NCI-H1417 treated with DMSO at 0.1 percent for 48 hours (cell line): ENCODE measurements at places on chromosomes 5 and 9.

GRCh38 chr5:83955916-83956315 lies 235.3 kb upstream of the HAPLN1 start:
- no peak for DNase-seq

GRCh38 chr5:172540099-172540870 lies 86.0 kb upstream of the SH3PXD2B start:
- no peak for DNase-seq

- DNase-seq: no peak
Observed at GRCh38 chr5:143749581-143750205, 62.3 kb upstream of the HMHB1 start.

- no peak for DNase-seq
Observed at GRCh38 chr5:158889007-158889406, 210.7 kb downstream of the EBF1 start.

DNA sequence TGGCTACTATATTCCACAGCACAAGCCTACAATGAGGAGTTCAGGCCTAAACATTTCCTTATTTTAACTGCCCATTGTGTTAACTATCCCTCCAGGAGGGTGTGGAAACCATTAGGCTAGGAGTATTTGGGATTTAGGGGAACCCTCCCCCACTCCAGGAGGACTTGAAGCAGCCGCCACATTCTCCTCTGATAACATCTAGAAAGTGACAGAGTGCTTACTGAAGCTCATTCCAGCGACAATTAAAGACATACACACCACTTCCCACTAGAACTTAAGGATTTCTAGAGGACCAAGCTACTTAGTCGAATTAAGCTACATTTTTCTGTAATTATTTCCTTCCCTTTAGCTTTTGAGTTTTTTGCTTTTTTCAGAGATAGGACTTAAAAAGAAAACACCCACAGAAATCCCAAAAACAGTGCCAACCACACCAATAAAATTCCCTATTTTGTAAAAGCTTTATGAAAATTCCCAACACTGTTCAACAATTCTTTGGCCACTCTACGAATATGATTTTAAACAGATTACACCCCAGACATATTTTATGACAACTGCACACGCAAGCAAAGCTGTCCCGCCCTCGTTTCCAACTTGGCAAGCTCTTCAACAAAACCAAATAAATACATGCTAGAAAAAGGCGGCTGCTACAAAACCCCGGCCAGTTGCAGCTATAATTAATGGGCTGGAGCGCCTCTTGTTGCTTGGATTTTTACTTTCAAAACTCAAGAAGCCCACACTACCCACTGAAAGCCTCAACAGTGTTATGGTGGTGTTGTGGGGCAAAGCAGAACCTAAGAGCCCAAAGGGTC lies 4.5 kb downstream of the ROR2 start:
- no peak for DNase-seq

DNA sequence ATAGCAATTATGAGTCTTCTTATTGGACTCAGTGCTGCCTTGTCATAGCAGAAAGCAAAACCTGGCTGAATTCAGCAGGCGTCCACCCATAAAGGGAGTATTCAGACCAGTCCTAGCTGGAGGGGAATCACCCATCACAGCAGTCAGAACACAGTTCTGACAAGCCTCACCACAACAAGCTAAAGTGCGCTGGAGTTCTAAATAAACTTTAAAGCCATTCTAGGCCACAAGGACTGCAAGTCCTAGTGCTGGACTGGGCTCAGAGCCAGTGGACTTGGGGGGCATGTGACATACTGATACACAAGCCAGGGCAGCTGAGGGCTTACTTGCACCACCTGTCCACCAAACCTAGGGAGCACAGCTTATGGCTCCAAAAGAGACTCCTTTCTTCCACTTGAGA lies 115.3 kb upstream of the PCSK5 start:
- DNase-seq: no peak

DNA sequence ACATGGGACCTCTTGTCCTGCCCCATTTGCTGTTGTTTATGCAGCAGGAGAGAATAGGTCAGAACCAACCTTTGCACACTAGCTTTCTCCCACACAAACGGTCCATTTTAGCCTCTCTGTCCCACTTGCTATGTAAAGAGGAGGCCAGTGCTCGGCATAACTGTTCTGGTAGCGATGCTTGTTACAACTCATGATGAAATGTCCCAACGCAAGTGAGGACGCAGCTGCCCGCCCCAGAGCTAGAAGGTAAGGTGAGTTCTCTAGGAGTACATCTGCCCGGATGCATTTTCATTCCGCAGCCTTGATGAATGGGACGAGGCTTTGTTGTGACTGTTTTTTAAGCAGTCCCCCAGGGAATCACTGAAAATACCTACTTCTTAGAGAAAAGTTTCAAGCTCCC lies 14.1 kb downstream of the S1PR3 start:
- no peak for DNase-seq

DNA sequence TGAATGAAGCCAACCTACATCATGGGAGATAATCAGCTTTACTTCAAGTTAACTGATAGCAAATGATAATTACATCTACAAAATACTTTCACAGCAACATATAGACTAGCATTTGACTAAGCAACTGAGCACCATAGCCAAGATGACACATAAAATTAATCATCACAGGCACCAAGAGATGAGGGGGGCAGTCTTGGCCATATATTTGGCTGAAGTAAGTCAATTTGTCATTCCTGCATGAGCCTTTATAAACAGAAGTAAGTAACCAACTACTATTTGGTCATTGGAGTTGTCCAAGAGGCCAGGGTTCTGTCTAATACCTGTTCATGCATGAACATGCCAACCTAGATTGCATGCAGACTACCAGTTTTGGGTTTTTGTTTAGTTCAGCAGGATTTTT lies 53.6 kb downstream of the PDCD1LG2 start:
- DNase-seq: no peak

GRCh38 chr9:3238236-3238635 lies 287.6 kb downstream of the RFX3 start:
- DNase-seq: no peak

DNA sequence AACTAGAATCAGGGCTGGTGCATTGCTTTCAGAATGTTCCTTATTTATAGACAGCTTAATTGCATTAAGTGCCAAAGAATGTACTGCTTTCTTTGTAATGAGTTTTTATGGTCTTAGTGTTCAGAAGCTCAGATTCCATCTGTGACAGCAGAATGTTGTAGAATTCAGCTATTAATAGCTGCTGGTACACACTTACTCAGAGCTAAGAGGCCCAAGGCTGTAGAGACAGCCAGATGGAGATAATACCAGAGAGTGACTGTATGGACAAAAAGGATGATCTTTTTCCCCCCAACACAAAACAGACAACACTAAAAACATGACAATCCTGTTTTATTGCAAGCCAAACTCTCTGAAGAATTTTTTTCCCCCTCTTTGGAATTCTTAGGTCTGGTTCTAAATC lies 50.2 kb downstream of the PPP2R2B start:
- no peak for DNase-seq

GRCh38 chr5:72623936-72624335 lies 116.7 kb upstream of the ZNF366 start:
- DNase-seq: no peak

DNA sequence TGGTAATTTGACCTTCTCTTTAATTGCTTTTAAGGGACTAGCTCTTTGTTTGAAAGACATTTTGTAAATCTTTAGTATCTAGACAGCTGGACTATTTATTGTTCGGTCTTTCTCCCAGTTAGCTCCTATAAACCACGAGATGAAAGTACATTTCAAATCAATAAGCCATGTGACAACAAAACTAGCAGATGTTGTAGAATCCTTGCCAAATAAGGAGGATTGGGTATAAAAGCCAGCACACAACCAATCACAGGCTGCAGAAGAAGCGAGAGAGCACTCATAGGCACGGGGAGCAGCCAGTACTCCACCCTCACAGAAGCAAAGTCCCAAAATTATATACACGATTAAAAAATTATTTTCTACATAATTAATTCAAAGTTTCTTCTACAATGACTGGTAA lies 8.1 kb upstream of the OMD start:
- no peak for DNase-seq

DNA sequence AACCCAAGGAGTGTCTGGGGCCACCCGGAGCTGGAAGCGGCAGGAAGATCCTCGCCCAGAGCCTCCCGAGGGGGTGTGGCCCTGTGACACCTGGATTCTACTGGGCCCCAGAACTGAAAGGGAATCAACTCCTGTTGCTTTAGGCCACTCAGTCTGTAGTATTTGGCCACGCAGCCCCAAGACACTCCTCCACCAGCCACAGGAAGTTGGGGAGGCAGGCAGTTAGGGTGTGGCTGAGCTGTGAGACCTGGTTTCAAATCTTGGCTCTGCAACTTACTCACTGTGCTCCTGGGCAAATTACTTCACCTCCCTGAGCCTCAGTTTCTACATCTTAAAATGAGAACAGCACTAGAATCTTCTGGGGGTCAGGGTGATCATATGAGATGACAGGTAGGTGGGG lies 119.8 kb upstream of the PPP1R26 start:
- no peak for DNase-seq

- peak; percentile 57 for DNase-seq
Observed at GRCh38 chr5:22354956-22355355, 498.2 kb downstream of the CDH12 start.

DNA sequence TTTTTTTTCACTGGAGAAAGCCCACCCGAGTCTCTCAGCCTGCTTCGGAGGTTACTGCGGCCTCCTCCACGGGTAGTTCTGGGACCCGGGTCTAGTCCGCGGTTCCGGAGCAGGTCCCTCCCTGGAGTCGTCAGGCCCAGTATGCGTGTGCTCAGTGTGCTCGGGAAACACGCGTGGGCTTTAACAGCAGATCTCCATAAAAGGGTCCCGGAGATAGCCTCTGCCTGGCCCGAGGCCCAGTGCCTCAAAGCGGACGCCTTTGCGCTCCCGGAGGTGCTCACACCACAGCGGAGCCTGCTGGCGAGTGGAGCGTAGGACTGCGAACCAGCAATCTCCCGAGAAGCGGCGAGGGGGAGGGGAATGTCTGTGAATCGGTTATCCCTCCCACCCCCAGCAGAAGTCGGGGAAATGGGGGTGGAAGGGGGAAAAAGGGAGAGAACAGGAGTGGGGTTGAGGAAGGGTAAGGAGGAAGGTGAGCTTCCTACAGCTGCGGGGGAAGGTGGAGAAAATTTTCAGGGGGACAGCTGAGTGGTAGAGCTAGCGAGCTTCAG lies 28.7 kb downstream of the CDKN2A start:
- no peak for DNase-seq

DNA sequence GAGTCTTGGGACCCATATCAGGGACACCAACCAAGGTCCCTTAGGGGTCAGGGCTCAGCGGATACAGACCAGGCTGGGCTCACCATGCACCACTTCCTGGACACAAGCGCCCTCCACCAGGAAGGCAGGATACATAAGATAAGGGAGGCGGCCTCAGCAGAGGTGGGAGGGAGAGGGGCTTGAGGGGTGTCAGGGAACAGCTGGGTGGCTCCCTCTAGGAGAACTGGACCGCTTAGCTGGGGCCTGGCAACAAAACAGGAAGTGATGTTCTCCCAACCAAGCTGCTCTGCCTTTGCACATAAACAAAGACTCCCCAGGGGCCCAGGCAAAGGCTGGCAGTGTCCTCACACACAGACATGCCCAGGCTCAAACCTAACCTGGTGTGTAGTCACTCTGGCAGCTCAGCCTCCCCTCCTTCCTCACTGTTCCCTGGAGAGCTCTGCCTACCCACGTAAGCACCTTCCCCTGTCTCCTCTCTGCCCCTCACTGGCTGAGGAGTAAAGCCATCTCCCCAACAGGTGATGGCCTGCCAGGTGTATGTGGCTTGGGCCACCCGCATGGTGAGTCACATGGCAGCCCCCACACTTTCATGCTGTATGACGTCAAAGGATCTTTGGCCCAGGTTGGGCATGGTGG lies 5.8 kb upstream of the BICD2 start:
- peak; percentile 5 for DNase-seq

DNA sequence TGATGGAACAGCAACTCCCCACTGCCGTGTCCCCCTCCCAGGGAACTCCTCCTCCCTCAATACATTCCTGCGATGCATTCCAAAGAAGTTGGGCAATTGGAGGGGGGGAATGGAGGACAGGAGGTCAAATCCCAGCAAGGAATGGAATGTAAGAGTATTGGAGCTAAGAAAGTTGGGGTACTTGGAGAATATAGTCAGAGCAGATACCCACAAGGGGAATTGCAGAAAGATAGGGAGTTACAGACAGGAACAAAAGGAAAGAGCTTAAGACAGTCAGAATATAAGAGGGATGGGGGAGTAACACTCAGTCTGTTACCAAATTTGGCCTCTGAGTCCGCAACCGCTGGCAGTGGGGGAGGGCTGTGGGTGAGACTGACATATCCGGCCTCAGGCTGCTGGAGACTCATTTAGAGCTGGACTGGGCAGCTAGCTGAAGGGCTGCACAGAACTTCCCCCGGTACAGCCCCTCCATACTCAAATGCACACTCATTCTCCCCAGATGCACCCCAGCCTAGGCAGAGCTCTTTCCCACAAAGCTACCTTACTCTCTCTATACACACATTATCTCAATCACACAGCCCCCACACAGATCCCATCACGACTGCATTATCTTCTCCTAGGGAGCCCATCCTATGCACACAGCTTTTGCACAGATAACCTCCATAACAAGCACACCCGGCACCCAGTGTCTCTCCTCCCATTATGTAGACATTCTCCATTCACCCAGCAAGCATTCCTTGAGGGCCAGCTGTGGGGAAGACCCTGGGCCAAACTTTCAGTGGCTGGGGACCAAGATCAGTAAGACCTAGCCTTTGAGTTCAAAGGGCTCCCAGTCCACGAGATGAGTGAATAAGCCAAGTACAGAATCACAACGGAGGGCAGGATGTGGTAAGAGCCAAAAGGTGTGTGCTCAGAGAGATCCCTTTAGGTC lies 3.7 kb downstream of the TLN1 start:
- DNase-seq: no peak

DNA sequence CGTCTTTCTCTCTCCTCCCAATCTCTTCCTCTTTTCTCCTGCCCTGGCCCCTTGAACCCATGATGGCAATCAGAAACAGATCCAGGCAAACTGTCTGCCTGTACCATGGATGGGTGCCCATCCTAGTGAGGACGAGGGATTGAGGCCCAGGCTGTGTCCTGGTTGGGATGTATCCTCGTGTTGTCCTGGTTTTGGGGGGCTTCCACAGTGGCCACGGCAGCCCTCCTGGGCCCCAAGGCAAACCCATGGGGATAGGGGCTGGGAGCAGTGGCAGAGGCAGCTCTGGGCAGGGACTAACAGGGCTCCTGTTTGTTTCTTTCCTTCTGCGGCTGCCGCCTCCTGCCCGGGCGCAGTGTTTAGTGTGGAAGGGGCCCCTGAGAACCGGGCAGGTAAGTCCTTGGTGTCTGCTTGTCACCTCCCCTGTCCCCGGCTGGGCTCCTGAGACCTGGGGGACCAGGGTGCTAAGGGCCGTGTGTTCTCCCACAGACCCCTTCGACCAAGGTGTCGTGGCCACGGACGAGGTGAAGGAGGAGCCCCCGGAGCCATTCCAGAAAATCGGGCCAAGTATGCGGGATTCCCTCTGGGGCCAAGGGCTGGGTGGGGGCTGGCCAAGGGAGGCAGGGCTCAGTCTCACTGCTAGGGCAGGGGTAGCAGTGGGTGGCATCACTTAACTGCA lies 70.0 kb downstream of the AMBP start:
- DNase-seq: no peak

- no peak for DNase-seq
Observed at GRCh38 chr9:136117916-136118319, 757 bp downstream of the TMEM250 start.
